Cardiac muscle cell (in vitro differentiated cells and primary cell): ENCODE measurements at places on chromosomes 6 and 20.
A peak's percentile ranks its signal among the peaks of the same experiment; 100 is the strongest.

- peak; percentile 96 for DNase-seq
Measured at GRCh38 chr6:116229287-116229913, 24.5 kb downstream of the TSPYL4 start.

GRCh38 chr6:34680802-34681515 lies 15.6 kb downstream of the ILRUN start:
- DNase-seq = no peak

DNA sequence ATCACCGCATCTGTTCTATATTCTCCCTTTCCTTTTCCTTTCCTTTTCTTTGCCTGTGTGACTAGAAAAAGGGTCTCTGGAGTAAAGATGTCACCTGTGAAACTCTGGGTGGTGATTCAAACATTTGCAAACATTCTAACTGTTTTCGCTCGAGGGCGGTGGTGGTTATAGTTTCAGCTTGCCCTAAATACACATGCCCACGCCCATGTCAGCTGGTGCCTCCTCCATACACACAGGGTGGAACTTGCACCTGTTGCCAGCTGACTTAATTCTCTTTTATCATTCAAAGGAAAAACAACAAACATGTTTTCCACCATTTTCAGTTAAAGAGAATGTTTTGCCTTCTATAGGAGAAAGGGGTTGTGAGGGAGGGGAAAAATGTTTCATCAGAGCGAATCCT lies 381.9 kb upstream of the ARID1B start:
- DNase-seq = no peak

DNA sequence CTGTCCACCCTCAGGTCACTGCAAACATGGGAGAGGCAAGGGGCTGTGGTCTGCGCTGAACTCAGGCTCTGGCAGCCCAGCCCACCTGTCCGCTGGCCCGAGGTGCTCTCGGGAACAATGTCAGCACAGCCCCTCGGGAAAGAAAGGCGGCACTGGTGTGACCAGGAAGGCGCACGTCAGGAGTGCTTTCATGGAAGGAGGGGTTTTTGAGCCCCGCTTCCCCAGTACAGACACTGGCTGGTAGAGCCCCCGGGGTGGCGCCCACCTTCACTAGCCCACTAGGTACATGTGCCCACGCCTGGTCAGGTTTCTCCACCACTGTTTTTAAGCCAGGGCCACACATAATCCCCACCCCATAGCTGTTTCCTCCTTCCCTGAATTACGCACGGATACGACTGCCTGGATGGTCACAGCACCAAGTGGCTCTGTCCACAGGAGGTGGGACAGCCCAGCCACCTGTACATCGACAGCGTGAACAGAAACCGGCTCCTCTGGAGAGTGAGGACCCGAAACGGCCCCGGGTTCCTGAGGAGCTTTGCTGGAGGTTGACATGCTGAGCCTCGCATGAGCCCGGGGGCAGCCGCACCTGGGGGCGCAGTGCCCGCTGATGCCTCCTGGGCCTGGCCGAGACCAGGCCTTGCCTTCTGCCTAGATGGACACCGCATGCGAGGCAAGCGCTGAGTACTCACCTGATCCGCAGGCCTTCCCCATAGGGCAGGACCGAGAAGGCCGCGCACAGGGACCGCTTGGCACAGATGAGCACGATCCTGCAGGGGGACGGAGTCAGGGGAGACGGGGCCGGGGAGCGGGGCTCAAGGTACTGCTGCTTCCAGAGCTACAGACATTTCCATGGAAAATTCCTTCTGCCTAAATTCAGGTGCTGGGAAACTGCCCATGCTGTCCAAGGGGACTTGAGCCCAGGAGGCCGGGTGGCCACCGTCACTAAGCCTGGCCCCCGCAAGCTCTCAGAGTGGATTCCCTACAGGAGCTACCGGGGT lies 7.6 kb downstream of the RPS21 start:
- no peak for DNase-seq

GRCh38 chr6:90993770-90994169 lies 406.9 kb upstream of the MAP3K7 start:
- DNase-seq = no peak

- peak; percentile 95 for DNase-seq
Measured at GRCh38 chr6:26205161-26205624, 118.0 kb downstream of the HFE start.

DNA sequence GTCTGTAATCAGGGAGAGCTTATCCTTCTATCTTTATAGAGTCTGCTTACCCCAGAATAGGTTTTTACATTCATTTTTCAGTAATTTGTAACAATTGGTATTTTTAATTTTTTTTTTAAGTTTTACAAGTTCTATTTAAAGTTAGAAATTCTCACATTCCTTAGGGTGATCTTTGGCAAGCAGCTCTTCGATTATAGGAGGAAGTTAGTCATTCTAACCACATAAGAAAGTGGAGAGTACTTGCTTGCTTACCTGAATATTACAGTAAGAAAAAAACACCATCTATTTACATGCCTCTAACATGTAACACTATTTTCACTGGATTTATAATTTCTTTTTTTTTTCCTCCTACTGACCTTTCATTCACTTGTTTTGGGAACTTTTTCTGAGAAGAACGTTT lies 6.7 kb downstream of the TSHZ2 start:
- DNase-seq = peak; percentile 25

DNA sequence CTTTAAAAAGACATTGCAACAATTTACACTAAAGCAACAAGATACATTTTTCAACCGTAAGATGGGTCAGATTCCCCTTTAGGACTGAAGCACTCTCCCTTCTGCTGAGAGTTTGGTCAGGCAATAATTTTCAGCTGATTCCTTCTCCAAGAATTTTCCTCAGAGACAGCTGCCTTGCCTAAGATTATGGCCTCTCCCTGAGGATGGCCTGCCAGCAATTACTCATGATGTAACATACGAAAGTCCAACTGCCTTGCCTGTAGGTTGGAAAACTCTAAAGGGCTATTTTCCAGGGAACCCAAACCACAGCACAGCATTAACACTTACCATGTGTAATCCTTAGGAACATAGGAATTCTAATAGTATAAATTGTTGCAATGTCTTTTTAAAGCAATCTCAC lies 229.1 kb upstream of the FLRT3 start:
- DNase-seq = peak; percentile 1

- peak; percentile 76 for DNase-seq
Measured at GRCh38 chr6:27761391-27761790, 150.8 kb downstream of the OR2B2 start.

GRCh38 chr6:153758516-153758915 lies 280.5 kb upstream of the OPRM1 start:
- no peak for DNase-seq

GRCh38 chr6:30730601-30731435 lies 10.7 kb downstream of the TUBB start:
- peak; percentile 51 for DNase-seq

GRCh38 chr20:46013829-46014516 lies 5.3 kb downstream of the MMP9 start:
- DNase-seq = peak; percentile 69

GRCh38 chr6:80608881-80609280 lies 502.4 kb downstream of the BCKDHB start:
- no peak for DNase-seq

- DNase-seq = no peak
Measured at GRCh38 chr6:4163408-4164116, 28.2 kb upstream of the ECI2 start.

DNA sequence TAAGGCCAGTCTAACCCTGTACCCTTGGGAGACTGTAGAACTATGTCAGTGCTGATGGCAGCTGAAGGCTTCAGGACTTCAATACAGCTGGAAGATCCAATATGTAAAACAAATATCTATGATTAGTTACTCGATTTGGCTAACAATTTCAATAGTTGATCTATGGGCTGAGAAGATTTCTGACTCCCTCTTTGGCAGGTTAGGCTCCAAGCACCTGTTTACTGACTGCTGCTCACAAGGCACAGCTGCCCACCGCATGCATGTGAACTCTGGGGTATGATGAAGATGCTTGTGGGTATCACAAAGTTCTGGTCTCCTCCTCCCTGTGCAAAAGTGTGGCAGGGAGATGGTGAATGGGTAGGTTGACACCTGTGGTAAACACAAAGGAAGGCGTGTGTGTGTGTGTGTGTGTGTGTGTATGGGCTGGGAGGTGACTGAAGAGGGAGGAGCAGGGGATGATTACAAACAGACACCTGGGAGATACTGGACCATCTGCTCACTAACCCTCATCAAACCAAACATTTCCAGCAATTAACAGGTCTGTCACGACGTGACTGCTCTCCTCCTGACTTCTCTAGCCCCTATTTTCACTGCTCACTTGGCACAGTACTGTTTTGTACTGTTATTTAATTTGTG lies 18.1 kb downstream of the ELMO2 start:
- no peak for DNase-seq

DNA sequence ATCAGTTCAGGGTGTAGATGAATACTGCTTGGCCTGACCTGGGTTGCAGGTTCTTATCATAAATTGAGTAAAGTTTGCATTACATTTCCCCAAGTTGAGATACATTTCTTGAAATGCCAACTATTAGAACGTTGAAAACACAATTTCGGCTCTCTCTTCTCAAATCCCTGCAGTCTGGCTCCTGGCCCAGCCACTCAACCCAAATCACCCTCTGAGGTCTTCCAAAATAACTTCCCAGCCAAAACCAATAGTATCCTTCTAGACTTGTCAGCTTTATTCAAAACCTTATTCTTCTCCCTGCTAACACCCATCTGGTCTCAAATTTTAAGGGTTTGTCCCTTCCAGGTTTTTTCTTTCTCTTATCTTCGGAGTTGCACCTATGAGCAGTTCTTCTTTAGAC lies 263.6 kb downstream of the EYA4 start:
- DNase-seq = no peak

- DNase-seq = no peak
Measured at GRCh38 chr20:15556869-15557268, 1016.4 kb downstream of the KIF16B start.

GRCh38 chr6:166153966-166154365 lies 13.7 kb downstream of the TBXT start:
- DNase-seq = no peak

- no peak for DNase-seq
Measured at GRCh38 chr6:169222126-169222525, 31.5 kb downstream of the THBS2 start.

DNA sequence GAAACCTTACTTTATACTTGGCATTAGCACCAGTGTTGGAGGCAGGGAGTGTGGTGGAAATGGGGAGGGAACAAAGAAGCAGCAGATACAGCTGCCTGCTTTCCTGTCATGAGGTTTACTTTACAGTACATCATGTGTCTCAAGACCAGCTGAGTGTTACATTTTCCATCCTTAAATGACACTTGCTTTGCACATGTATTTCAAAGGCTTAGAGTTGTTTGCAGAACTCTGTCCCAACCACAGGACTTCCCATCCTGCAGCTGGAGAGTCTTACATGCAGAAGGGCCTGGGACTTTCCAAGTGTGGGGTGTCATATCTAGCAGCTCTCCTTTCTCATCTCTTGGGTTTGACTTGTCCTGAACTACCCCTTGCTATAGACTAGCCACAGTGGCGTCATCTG lies 395.9 kb downstream of the DHX35 start:
- no peak for DNase-seq

DNA sequence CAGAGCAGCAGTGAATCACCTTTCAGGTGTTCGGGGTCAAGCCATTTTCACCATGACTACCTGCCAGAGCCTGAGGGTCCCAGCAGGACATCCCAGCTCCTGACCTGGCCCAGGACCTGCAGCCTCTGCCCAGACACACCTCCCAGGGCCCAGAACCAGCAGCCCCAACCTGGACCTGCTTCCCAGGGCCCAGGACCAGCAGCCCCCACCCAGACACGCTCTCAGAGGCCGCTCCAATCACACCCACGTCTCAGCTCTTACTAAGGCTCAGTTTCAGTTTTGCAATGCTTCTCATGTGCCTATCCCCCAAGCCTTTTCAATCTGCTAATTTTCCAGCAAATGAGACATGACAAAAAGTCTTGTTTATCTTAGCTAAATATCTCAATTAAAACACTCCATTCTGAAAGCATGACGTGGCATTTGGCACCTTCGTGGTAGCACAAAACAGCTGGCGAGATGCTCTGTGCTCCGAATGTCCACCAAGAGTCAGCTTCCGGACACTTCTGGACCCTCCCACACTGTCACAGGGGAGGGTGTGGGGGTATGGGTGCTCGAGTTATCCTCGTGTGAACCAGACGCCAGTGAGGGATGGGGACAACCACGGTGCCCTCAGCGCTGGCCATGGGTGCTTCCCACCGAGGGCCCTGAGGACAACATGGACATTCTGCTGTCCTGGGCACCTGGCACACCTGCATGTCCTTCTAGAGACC lies 253.2 kb downstream of the DLL1 start:
- DNase-seq = no peak

GRCh38 chr6:54719633-54720032 lies 126.9 kb upstream of the FAM83B start:
- no peak for DNase-seq

GRCh38 chr6:137390334-137390733 lies 103.9 kb downstream of the OLIG3 start:
- no peak for DNase-seq

DNA sequence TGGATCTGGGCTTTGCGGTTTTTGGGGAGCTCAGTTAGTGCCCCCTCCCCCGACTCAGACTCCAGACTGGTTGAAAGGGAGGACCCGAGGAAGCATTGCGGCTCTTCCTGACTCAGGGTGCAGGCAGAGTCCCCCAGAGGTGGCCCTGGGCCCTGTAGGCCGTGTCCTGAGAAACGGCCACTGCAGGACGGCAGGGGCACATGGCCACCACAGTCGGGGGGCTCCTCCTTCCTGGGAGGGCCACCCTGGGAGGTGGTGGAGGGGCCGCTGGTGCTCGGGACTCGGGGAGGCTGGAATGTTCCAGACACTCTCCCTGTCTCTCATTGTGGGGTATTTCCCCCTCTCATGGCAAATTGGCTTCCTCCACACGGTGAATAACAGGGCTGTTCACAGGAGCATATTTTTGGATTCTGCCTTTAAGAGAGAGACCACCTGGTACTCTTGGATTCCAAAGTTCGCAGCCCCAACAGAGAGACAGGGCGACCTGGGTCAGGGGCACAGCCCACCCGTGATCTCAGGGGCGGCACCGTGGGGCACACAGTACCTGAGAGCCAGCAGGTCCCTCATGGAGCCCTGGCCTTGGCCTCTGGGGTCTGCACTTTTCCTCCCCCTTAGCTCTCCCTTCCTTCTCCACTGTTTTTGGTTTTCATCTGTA lies 35.7 kb downstream of the FRMD1 start:
- DNase-seq = no peak

- no peak for DNase-seq
Measured at GRCh38 chr6:44113414-44113813, 13.8 kb downstream of the MRPL14 start.

DNA sequence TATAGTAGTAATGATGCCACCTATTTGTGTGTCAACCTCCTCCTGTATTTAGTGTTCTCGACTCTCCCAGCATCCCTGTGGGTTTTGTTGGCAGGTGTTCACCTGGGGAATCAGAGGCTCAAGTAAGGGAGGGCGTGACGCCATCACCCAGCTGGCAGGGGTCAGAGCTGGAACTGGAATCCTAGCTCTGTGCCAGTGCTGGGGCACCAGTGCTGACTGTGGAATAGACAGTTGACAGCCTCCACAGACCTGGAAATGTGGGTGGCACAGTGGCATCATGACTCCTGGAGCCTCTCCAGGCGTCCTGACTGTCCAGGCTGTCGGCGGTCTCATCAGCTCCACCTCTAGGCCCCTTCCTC lies 102.8 kb downstream of the SYCP2 start:
- DNase-seq = no peak

- no peak for DNase-seq
Measured at GRCh38 chr20:44758247-44759101, 12.8 kb downstream of the KCNK15 start.

GRCh38 chr6:4088704-4089103 lies 9.8 kb upstream of the FAM217A start:
- DNase-seq = no peak

- DNase-seq = no peak
Measured at GRCh38 chr20:2195614-2196013, 94.0 kb downstream of the STK35 start.
